ENCODE measurements at places on chromosomes 7 and 10.

GRCh38 chr10:129033790-129034272 is 433.2 kb upstream of the MGMT start:
- DNase-seq: no peak

GRCh38 chr7:99928994-99929729 is at the start of gene GJC3:
TSS of gene GJC3 (minus strand) at chr7:99929620. CDS start at chr7:99929620, 0 bp downstream.
- DNase-seq: peak; percentile 37

DNA sequence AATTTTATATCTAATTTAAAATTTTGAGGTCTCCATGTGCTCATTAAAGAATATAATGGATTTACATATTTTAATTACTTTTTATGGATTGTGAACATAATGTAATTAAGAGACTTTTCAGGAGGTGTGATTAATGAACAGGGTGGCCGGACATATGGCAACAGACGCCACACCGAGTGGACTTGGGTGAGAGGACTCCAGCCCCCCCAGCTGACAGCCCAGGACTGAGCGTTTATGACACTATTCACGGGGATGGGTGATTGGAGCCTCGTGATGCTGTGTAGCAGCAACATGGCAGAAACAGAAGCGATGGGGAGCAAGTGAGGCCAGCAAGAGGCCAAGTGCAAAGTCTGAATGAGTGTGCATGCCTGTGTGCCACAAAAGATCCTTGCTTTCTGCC is 1176.9 kb downstream of the TYW1 start:
- DNase-seq: no peak

DNA sequence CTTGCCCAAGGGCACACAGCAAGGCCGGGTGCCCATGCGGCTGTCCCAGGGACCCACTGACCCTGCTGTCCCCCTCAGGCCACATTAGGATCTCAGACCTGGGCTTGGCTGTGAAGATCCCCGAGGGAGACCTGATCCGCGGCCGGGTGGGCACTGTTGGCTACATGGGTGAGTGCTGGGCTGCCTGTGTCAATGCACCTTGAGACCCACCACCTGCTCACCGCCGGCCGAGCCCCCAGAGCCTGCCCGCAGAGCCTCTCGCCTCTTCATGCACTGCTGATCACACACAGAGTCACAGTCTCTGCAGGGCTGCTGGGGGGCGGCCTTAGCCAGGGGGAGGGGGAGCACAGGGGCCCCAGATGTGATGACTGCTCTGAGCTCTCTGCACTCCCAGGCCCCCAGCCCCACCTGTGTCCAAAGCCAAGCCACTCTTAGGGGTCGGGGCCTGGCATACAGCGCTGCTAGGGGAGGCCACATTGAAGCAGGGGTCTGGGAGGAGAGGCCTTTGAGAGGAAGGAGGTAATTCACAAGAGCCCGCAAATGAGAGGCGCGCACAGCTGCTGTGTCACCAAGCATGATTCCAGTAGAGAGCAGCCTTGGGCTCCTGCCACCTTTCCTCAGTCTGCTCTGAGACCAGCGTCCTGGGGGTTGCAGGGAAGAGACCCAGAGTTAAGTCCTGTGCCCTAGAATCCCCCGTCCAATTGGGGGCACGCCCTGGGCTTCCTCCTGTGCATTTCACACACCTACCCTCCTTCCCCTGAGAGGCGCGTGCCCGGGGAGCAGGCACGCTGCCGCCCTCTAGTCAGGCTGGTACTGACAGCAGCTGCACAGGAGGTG is 100.4 kb downstream of the RGS10 start:
- peak; percentile 43 for DNase-seq

All from renal pelvis (tissue), 12 donors.